ENCODE measurements at places on chromosomes 3 and 15. TPM values are rescaled to one million over a fixed set of nuclear protein-coding genes. Genes with fewer than 3 reads are reported as not detected.

GRCh38 chr3:122188737-122189136 is 5.3 kb downstream of the CASR start:
- DNase-seq, result no peak

GRCh38 chr3:99458013-99458412 is 180.4 kb upstream of the COL8A1 start:
- no peak for DNase-seq

GRCh38 chr15:69679623-69680228 is 227.1 kb downstream of the RPLP1 start:
- DNase-seq, result no peak

GRCh38 chr3:132966374-132966773 is 71.8 kb upstream of the TMEM108 start:
- DNase-seq, result peak; percentile 87

GRCh38 chr3:104127830-104128229 is 1238.9 kb upstream of the ALCAM start:
- no peak for DNase-seq

DNA sequence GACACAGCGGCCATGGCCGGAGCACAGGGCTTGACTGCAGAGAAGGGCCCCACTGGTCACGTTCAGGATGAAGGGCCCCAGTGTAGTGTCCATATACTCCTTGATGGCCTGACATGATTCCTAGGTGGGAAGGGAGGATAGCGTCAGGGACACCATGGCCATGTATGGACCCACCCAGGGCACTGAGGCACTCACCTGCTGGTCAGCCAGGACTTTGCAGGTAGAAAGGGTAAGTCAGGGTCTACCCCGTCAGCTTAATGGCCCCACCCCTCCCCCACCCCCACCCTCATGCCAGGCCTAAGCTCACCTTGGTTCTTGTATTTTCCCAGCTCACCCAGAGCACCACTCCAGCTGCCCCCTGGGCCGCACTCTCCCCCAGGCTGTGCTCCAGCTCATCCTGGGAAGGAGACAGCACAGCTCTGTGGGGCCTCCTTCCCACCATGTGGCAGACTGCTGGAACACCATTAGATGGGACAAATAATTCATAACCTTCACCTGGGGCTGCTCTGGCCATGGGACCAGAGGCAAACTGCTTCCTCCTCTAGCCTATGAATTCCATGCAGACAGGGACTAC is 1.6 kb upstream of the HYAL3 start:
- DNase-seq, result no peak

CCDC13 gene
- 1.2 TPM for total RNA-seq

Data from myocyte (in vitro differentiated cells).